Sigmoid colon (tissue), 7 donors: ENCODE measurements at places on chromosomes 2 and 18. TPM values are rescaled to one million over a fixed set of nuclear protein-coding genes. Genes with fewer than 3 reads are reported as not detected.

Gene SNED1
- 18.9 TPM for total RNA-seq

Gene PTPN18
- 36.0 TPM for total RNA-seq

- DNase-seq = no peak
Observed at GRCh38 chr2:156191527-156191926, 141.0 kb downstream of the NR4A2 start.

DNA sequence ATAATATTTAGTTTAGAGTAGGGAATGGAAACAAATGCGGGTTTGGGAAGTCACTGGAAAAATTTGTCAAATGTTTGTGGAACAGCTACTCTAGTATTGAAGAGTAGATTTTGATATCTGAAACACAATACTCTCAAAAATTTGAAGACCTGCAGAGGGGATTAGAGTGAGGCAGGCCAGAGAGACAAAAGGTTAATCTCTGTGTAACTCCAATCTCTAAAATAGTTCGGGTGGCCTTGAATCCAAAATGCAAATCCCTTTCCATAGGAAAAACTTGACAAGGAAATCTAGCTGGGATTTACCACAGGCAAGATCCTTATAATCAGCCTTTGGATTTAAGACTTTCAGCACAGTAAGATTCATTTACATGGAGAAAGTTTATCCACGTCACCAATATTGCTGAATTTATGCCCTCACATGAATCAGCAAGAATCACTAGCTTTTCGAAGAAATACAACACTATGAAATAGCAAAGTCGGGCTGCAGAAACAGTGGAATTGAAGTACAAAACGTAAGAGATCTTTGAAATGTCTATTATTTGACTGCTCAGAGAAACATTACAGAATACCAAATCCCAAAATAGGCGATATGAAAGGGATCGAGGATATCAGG lies 423.7 kb upstream of the ZNF804A start:
- DNase-seq = no peak

Gene IL1R2
- total RNA-seq = 15.9 TPM

DNA sequence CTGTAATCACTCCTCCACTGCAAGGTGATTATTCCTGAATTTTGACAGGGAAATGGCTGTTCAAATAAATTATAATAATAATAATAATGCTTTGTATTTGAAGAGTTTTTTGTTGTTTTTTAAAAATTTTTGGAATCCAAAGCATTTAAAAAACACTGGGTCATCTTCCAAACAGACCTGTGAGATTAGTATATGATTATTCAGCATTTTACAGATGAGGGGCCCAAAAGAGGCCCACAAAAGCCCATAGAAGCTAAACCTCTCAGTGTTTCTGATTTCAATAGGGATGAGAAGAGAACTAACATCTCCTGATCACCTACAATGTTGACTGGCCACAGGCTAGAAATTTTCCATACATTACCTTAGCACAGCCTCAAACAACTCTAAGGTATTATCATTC lies 8.0 kb upstream of the POLR2D start:
- DNase-seq = no peak

DNA sequence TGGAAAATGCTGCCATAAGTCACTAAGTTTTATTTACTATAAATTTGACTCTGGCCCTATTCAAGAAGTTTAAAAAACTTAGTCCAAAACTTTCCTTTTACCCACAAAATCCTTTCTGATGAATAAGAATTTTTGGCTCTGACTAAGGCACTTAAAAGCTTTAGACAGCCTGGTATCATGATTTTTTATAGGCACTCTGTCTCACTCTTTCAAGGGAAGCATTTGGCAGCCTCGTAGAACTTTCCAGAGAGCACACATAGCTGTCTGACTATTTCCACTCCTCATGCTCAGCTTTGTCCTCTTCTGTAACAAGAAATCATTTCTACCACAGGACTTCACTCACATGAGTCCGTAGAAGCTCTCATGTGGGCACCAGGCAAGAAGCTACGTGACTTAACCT lies 32.3 kb upstream of the XDH start:
- DNase-seq = no peak

Gene SNTG2
- 3.2 TPM for total RNA-seq

- peak; percentile 61 for DNase-seq
Observed at GRCh38 chr2:109429567-109430328, 184.0 kb downstream of the SEPTIN10 start.

Gene PROM2
- total RNA-seq = 2.3 TPM

Gene SIX2
- total RNA-seq = 1.7 TPM

- no peak for DNase-seq
Observed at GRCh38 chr2:96207774-96208142, 869 bp downstream of the STARD7 start.

DNA sequence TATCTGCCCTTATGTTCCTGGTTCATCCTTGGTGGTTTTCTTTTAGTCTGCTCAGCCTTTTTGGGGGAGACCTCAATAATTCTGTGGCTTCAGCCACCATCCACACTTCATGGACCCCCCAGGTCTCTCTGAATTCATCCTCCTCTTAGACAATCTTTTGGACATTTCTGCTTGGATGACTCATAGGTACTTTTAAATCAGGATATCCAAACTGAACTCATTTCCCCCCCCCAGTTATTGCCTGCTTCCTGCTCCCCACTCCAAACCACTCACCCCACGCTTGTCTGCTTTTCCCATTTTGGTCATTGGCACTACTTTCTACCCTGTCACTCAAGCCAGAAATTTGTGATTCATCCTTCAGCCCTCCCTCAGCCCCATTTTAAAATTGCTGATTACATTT lies 78.5 kb downstream of the TANC1 start:
- no peak for DNase-seq

Gene PNO1
- total RNA-seq = 20.7 TPM

DNA sequence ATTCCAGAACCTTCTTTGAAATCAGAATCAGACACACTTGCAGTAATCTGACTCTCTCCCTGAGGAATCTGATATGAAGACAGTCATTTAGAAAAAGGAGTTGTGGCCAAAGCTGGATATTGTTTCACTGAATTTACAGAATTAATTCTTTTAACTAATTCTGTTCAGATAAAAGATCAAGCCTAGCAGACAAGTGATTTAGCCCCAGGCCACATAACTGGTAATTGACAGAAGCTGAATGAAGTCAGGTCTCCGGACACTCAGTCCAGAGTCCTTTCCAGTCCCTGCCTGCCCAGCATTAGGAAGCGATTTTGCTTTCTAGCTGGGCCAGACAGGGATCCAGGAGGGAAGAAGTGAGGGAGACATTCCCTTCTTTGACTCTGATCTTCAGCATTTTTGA lies 110.7 kb upstream of the AQP4 start:
- no peak for DNase-seq

- no peak for DNase-seq
Observed at GRCh38 chr2:237438080-237438940, 24.3 kb upstream of the COL6A3 start.

DNA sequence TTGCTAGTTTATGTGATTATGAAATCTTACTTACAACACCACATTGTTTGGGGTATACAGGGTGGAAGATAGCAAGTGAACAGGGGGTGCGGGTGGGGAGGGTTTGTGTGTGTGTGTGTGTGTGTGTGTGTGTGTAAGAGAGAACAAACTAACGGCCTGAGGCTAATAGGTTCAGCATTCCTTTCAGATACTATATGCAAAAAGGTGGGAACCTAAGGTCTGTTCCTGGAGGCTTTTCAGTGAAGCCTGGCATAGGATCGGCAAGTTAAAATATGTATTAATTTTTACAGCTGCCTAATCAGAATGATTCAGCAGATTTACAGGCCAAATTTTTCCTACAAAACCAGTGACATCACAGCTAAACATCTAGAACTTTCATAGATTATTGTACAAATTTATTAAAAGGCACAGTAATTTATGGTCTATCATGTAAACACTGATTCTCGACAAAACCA lies 7.6 kb upstream of the SPDYA start:
- DNase-seq = no peak

Gene TMEM247
- not detected for total RNA-seq

DNA sequence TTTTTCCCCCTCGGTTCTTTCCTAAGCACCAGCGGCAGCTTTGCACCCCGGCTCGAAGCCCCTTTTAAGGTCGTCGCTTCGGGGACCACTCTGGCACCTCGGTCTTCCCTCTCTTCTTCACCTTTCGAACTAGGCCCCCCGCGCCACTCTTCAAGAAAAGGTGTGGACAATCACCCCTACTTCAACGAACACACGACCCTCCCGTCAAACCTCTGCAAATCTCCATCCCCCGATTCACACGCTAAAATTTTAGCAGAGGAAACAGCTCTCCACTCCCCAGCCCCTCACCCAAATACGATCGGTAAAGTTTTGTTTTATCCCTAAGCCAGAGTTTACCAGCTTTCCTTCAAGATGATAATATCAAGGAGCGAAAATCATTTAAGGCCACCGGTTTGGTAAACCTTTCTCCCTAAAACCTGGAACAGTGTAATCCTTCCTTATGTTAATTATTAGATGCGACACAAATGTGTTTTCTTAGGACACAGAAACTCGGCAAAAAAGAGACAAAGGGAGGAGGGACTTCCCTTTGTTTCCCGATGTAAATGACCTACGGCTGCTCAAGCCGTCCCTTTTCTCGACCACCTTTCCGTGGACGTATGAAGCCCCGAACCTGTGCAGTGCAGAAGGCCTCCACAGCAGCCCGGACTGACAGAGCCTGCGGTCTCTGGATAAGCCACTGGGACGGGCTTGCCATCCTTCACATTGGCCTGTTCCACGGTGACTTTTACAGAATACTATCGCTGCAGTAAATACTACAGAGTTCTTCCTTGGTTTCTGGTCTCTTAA lies 85.2 kb downstream of the RBMS1 start:
- DNase-seq = no peak

Gene AGXT
- not detected for total RNA-seq

GRCh38 chr2:201952187-201952586 lies 81.5 kb upstream of the FZD7 start:
- DNase-seq = peak; percentile 34

Gene MYOM1
- 23.2 TPM for total RNA-seq

GRCh38 chr2:231213931-231214642 lies 15.7 kb downstream of the ARMC9 start:
- peak; percentile 24 for DNase-seq

- DNase-seq = no peak
Observed at GRCh38 chr2:53905396-53905795, 45.6 kb upstream of the GPR75 start.

Gene LYPD1
- total RNA-seq = 0.82 TPM

GRCh38 chr2:121092095-121092494 lies 192.9 kb downstream of the TFCP2L1 start:
- no peak for DNase-seq

DNA sequence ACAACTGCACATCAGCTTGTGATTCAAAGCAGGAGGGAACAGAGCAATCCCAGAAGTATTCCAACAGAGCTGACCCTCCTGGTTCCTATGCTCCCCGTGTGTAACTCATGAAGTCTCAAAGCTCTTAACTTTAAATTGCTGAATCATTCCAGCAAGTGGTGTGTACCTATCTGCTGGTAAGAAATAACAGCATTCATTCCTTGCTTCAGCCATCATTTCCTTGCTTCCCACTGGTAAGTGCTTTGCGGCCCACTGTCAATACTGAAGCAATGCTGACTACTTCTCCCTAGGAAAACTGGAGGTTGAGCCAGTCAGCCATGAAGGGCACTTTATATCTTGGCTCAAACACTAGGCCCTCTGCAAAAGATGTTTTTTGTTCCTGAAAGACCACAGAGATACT lies 222.4 kb downstream of the EXOC6B start:
- DNase-seq = no peak

DNA sequence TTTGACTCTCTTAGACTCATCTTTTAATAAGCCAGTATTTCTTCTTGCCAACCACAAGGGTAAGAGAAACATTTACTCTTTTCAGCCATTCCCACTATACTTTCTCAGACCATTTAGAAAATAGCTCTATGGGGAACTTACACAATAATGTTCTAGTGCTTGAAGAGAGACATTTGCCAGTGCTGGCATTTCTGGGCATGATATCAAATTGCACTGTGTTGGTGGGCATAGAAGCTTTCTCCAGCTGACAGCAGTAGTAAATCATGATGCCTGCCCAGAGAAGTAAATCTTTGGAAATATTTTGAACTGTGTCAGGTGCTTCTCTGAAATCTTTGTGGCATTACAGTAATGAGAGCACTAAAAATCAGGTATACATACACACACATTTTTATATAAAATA lies 346.6 kb downstream of the CBLN2 start:
- DNase-seq = peak; percentile 72

GRCh38 chr2:64799592-64800252 lies 146.0 kb upstream of the SERTAD2 start:
- DNase-seq = no peak

DNA sequence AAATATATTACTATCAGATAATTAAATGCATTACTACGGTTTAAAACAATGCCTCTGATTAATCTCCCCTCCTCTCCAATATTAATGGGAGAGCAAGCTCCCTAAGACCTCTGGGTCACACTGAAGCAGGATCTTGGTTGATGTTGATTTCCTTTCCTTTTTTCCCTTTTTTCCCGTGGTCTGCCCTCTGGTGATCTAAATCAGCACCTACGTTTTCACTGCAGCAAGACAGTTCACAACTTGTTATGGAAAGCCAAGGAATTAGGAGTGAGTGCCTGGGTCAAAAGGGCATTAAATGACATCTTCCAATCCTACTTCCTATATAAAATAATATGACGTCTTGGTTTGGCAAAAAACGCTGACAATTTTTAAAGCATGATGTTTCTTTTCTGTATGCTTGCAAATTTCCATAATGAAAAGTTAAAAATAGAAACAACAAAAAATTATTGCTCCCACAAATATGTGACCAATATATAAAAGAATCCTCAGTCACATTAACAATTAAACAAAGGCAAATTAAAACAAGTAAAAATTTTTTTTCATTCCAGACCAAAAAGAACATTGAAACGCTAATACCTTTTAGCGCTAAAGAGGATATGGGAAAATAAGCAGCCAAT lies 7.9 kb upstream of the CFAP36 start:
- no peak for DNase-seq
